Activated CD4-positive, alpha-beta T cell treated with anti-CD3 and anti-CD28 coated beads for 24 hours (primary cell): ENCODE measurements at places on chromosomes 4 and X.

GRCh38 chrX:19639056-19639455 is 123.7 kb upstream of the MAP3K15 start:
- no peak for DNase-seq

DNA sequence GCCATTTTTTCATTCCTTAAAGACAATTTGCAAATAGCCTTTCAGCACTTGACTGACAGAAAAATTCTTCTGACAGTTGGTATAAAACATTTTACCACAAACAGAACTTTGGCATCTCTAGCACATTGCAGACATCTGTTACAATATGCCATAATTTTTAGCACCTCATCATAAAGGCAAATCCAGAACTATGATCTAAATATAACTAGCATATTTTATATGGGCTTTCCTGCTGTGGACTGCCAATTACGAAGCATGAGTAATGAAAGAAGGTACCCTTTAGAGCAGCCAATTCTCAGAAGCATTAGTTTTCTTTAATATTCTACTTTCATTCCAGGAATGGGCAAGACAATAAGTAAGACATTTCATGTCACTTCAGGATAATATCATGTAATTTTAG is 647.4 kb upstream of the GALNT7 start:
- no peak for DNase-seq

- DNase-seq: no peak
Observed at GRCh38 chr4:100106982-100107381, 83.3 kb downstream of the DDIT4L start.

GRCh38 chrX:23513121-23513520 is 154.2 kb upstream of the PRDX4 start:
- no peak for DNase-seq

GRCh38 chr4:76806757-76807156 is 91.2 kb downstream of the SOWAHB start:
- no peak for DNase-seq

- DNase-seq: no peak
Observed at GRCh38 chr4:177047851-177048174, 255.1 kb upstream of the VEGFC start.

DNA sequence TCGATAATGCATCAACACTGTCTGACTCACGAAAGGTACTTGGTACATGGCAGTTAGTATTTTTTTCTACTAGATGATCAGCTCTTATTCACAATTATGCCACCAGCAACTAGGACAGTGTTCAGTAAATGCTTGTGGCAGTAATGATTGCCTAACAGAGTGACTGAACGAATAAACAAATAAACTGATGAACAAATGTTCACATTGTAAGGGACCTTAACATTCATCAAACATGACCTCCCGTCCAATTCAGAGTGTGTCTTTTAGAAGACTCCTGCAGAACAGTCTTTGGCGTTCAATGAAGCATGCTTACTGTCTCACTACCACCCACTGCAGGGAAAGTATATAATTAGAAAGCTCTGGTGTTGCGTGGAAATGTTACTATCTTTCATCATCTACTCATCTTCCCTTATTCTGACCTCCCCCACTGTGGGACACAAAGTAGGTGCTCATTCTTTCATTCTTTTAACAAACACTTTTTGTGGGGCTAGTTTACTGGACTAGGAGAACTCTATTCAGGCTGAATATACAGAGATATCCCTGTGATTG is 319.3 kb downstream of the RAB28 start:
- no peak for DNase-seq

DNA sequence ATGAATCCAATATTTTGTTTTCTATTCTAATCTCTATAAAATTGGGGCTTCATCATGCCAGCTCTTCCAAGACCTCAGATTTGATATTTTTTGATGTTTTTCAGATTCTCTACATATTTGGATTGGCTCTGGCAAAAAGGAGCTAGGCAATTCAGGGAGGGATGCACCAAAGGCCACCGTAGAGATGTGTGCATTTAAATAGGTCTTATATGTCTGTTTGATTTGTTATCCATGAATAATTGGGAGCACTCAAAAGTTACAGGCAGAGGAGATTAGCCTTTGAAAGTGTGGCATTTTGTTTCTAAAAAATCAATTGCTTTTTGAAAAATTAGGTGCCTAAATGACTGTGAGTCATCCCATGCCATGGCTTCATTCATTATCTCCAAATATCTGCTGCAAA is 147.1 kb upstream of the RPS6KA6 start:
- DNase-seq: no peak

DNA sequence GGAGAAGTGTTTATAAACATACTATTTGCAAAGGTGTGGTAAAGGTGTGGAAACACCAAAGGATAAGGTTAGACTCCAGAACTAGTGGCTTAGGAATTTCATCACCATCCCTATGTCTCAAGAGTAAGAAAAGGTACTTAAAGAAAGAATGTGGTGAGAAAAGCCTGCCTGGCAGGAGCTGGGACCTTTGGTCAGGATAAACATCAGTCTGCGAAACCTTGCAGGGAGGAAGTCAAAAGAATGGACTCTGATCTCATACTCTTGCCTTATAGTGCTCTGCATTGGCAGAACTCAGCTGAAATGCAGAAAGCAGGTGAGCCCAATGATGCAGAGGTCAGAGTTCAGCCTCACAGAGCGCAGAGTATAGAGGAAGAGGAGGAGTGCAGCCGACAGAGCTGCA is 97.2 kb upstream of the NR3C2 start:
- no peak for DNase-seq

DNA sequence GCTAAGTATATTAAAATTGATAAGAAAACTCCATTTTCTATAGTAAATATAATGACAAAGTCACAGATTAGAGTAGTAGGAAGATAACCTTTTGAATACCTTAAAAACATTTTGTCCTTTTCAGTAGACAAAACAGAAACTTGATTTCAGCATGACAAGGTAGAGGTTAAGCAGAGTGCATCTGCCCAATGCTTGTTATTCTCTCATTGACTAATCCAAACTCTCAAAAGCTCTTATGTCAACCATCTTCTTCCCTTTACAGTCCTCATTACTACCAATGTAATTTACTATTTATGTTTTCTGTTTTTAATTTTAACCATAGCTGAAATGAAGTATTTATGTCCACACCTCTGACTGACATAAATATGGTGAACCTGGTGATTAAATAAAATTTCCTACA is 11.1 kb downstream of the NIPAL1 start:
- DNase-seq: no peak

GRCh38 chrX:33134164-33134563 is 77.2 kb downstream of the DMD start:
- no peak for DNase-seq

DNA sequence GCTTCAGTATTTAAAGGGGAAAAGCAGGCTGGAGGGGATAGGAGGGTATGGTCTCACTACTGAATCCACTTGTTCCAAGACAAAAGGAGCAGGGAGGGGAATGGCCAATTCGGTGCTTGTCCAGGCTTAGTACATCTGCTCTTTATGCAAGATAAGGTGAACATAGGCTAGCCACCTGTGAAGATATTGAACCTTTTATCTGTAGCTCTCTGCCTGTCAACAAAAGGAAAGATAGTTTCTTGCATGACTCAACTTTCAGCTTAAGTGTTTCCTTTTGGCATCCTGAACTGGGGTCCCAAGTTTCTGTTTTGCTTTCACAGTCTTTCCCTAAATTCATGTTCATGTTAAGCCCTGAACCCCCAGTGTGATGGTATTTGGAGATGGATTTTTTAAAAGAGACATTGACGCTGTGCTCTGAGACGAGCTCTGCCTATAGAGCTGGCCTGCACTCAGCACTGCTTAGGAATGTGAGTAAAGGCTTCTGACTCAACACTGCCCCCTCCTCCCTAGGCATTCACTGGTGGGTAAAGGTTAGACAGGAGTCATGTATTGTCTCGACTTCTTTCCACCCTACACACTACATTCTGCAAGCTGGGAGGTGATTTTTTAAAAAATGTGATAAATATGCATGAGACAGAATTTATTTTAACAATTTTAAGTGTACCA is 28.2 kb downstream of the FAM149A start:
- no peak for DNase-seq

DNA sequence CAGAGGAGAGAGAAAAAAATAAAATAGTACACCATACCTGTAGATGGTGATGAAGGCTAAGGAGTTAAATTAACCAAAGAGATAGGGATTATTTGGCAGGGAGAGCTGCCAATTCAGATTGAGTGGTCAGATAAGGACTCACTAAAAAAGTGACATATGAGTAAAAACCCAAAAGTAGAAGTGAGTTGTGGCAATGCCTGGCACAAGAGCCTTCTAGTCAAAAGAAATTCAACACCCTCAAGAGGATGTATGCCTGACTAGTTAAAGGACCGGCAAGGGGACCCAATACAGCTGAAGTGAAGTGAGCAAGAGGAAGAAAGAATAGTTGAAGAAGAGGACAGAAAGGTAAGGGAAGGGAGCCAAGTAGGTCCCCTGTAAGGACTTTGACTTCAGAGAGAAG is 34.9 kb downstream of the ELF2 start:
- no peak for DNase-seq

DNA sequence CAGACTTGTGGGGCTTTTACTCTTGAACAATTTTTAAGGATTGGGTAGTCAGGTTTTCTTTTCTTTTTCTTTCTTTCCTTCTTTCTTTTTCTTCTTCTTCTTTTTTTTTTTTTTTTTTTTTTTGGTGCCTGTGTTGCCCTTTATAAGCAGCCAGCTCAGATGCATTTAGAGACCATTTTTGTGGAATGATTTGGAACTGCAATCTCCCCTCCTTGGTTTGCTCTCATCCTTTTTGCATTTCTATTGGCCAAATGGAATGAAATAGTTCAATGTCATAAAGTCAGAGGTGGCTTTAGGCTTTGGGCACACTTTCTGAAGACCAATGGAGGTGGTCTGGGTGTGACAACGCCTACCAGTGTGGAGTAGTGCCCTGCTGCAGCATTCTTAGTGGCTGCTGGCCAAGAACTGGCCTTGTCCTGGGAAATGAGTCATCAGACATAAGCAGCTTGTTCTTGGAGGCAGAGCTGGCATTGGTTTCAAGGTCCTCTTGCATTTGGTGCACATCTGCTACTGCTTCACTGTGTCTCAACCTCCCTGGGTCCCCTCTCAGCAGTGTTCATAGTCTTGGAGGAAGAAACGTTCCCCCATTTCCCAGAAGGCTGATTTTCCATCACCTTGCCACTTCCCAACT is 84.5 kb downstream of the CT47B1 start:
- DNase-seq: no peak

GRCh38 chr4:185246453-185246852 is 37.1 kb downstream of the SNX25 start:
- DNase-seq: no peak

DNA sequence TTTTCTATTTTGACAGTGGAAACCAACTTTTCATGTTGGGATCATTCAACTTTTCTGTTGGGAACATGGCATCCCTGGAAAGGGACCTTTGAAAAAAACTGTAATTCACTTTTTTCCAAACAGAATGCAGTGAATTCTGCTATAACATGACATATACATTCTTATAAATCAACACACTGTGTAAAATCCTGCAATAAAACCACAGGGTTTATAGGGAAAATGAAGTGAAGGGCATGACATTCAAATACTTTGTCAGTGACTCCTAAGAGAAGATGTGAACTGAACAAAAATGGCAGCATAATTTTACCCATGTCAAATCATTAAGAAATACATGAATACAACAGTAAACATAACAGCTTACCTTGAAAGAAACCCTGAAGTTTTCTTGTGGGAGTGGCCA is 264.5 kb upstream of the ANKRD50 start:
- no peak for DNase-seq

- no peak for DNase-seq
Observed at GRCh38 chr4:184383497-184384055, 90.8 kb downstream of the IRF2 start.

DNA sequence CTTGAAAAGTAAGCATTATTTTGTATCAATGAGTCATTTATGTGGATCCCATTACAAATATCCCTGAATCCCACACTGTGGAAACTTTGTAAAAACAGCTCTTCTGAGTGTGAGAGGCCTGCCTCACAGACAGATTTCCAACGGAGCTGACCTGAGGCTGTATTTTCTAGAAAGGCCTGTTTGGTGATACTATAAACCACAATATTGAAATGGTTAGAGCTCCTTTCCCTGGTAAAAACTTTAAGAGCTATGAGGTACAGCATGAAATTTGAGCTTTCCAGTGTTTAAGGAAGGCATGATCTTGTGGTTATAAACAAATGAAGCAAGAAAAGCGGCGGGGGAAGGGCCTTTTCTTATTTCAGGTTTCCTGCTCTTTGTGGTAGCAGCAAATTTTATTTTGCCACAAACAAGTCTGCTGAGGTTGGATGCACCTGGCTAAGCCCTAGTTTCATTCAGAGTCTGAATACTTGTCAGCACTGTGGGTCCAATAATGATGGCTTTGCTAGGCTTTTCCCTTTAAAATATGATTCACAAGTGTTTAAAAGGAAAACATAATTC is 86.8 kb upstream of the ETNPPL start:
- no peak for DNase-seq

- DNase-seq: no peak
Observed at GRCh38 chr4:84606645-84607044, 23.7 kb downstream of the CDS1 start.

DNA sequence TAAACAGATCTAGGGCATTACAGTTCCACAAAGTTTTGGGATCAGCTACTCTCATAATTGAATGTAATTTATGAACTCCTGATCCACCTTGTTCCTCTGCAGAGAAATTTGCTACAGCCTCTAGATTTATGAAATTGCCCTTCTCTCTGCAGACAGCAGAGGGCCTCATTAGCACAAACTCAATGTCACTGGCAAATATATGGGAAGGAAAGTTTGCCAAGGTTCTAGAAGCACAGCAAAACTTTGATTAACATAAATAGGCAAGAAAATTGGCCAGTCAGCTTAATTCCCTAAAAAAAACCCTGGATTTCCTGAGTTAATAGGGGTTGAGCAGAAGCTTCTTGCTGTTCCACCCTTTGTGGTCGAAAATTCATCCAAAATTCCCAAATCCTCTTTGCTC is 31.5 kb downstream of the PRPS1 start:
- DNase-seq: no peak

GRCh38 chrX:31223817-31224216 is 152.0 kb upstream of the FTHL17 start:
- no peak for DNase-seq

DNA sequence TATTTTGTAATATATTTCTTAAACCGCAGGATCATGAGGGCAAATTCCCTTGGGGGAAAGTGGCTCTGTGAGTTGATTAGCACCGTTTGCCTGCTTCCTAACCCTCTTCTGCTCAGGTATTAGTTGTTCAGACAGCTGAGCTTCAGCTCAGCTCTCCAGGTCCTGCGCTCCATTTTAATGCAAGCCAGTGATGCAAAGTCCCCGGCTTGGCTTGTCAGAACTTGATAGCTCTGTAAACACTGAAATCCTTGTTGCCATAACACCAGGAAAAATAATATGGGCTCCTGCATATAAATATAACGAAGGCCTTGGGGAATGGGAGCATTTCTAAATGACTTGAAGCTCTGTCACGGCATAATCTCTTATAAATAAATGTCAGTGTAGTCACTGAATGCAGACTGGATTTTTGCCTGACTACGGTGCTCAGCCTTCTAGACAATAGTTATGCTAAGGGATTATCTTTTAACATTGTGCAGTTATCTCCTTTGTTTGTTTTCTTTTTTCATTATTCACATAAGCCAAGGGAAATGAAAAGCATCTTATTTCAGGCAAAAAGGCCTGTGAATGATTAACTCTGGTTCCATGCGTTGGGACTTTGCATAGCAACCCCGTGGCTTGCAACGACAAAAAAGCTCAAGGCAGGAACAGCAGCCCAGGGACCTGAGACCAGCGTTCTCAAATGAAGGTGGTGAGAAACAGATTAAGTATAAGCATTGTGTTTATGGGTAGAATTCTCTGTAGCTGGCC is 253.2 kb downstream of the SPRY1 start:
- no peak for DNase-seq
